ENCODE measurements at places on chromosomes 6 and 20.

DNA sequence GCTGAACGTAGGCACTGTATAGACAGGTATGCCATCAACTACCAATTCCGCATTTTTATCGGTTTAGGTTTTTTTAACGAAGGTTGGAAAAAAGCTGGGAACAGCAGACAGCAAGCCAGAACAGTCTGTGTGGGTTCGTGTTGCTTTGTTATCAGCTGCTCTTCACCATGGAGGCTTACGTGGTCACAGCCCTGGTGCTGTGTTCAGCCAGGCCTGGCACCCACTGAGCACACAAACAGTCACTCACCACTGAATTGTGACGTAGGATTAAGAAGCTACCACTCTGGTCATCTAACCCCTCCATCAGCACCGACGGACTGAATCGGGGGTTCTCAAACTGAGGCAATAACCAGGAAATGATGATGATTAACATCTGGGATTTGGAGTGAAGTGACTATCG, 13.2 kb downstream of the FAM210B start:
- DNase-seq, result no peak

- no peak for DNase-seq
These were observed 58.4 kb downstream of the ANKEF1 start for GRCh38 chr20:10093087-10093591.

GRCh38 chr6:52077180-52077884, 10.1 kb downstream of the PKHD1 start:
- no peak for DNase-seq

GRCh38 chr6:151811081-151811480, 3.6 kb downstream of the ESR1 start:
- DNase-seq, result no peak

DNA sequence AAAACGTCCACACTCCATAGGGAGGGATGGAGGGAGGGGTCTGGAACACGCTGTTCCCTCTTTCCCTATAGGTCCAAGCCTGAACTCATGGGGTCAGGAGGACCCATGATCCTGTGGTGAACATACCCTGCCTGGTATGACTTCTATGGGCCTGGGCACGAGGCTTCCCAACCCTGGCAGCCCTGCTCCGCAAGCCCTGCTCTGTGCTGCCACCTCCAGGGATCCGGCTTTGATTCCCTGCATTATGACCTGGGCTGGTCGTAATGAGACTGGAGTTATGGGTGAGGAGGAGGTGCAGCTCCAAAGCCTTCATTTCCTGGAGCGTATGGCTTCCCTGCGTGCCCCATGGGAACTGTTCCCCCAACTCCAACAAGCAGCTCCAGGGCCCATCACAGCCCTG, 54.9 kb downstream of the CDH22 start:
- DNase-seq, result no peak

GRCh38 chr6:28000351-28001045, 43.5 kb downstream of the OR2B6 start:
- DNase-seq, result no peak

DNA sequence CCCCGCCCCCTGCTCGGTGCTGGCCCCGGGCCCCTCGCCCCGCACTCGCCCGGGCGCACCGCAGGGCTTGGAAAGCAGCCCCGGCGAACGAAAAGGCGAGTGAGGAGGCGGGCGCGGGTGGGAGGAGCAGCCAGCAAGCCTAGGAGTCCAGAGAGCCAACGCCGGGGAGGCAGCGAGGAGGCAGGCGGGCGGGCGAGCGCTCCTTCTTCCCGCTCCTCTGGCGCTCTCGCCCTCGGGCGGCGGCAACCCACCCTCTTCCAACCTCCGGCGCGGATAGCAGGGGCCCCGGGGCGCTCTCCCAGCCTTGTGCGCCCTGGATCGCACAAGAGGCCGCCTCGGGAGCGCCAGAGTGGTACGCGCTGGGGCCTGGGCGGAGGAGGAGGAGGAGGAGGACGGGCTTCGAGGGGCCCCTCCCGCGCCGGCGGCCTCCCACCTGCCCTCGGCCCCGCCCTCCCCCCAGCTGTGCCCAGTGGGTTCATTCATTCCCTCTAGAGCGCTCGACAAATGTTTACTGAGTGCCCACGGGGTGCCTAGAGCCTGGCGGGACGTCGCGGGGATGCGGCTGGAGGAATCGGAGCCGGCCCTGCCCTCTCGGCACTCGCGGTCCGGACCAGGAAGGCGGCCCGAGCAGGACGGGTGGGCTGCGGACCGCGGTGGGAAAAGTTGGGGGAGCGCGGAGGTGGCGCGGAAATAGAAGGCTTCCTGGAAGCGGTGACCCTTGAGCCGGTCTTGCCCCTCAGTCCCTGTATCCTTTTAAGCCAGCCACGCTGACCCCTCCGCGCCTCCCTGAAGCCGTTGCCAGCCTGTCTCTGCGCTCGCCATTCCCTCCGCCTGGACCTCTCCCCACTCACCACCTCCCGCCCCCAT, at the start of gene BMP7:
Gene BMP7 (minus strand): TSS at position 351 of the 867 bp plus-strand sequence. CDS start 519 bp downstream, outside the sequence.
- no peak for DNase-seq

DNA sequence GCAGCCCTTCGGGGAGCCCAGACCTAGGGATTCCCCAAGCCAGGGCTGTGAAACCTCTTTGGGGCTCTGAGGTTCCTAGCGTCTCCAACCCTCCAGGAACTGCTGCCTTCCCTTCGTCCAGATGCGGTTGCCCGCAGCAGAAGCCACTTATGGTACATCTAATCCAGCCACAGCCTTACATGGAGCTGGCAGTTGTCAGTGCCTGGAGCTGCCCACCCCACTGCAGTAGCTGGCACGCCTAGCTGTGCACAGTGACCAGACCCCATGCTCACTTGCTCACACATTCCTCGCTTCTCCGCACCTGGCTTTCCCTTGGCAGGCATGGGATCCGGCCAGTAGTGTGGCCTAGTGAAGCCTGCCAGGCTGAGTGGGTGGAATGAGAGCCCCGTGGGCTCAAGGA, 547.6 kb downstream of the TBC1D32 start:
- DNase-seq, result no peak

DNA sequence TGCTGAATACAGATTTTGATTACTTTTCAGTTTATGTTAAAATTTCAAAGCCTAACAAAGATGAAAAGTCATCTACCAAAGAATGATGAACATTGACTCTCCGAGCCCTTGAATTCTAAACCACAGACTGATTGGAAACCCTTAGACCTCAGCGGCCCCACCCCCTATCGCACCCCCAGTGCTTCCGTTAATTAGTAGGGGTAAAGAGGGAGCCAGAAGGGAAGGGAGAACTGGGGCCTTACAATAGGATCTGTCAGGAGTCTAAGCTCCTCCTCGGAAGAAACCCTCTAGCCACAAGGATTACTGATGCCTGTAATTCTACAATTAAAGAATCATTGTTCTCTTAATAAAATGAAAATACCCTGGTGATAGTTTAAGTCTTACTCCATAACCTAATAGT, 79.7 kb upstream of the JARID2 start:
- no peak for DNase-seq

DNA sequence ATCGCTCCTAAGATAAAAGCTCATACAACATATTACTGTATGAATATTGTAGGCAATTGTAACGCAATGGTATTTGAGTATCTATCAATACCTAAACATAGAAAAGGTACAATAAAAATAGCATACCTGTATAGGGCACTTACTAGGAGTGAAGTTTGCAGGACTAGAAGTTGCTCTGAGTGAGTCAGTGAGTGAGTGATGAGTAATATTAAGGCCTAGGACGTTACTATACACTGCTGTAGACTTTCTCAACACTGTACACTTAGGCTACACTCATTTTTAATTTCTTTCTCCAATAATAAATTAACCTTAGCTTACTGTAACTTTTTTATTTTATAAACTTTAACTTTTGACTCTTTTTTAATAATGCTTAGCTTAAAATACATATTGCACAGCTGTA, 546.9 kb downstream of the HACE1 start:
- DNase-seq, result no peak

DNA sequence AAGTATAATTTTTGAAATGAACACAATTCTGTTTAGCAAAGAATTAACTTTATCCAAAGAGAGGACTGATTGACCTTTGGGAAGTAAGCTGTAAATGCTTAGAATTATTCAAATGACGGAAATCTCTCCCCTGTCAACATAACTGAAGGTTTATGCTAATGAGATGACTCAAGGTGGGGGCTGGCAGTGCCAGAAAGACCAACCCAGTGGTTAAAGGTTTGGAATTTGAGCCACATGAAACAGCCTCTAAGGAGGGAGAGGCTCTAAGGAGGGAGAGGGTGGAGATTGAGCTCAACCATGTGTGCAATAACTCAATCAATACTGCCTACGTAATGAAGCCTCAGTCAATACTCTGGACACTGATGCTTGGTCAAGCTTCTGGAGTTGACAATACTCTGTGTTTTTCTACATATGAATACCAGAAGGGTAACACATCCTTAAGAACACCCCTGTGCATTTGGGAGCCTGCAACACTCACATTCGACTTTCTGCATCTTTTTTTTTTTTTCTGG, 123.4 kb upstream of the TENT5A start:
- no peak for DNase-seq

- DNase-seq, result no peak
These were observed 120.9 kb upstream of the IRAK1BP1 start for GRCh38 chr6:78746457-78746856.

DNA sequence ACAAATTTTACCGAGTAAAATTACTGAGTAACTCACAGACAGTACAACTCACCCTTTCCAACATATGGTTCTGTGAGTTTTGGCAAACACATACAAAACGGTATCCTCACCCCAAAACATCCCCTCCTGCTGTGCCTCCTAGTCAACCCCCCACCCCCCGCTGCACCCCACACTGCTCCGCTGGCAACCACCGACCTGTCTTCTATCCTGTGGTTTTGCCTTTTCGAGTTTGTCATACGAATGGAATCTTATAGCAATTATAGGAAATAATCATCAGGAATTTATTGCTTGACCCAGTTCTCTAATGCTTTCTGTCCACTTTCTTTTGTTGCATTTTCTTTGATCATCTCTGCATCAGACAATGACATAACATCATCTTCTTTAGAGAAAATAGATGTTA, 312.3 kb downstream of the KIF16B start:
- DNase-seq, result no peak

DNA sequence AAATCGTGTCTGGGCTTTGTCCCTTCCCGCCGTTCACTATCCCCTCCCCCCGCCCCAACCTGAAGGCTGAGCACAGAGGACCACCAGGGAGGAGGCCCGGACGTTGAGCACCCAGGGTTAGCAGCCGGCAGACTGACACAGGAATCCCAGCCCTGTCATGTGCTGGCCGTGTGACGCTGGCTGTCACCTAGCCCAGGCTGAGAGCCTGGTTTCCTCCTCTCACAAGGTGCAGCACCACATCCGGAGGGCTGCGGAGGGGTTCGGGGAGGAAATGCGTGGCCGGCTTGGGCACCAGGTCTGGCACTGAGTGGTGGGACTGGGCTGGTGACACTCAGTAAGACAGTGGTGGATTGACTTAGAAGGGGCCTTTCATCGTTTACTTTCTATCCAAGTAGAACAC, 4.6 kb upstream of the LSM14B start:
- DNase-seq, result peak; percentile 86

DNA sequence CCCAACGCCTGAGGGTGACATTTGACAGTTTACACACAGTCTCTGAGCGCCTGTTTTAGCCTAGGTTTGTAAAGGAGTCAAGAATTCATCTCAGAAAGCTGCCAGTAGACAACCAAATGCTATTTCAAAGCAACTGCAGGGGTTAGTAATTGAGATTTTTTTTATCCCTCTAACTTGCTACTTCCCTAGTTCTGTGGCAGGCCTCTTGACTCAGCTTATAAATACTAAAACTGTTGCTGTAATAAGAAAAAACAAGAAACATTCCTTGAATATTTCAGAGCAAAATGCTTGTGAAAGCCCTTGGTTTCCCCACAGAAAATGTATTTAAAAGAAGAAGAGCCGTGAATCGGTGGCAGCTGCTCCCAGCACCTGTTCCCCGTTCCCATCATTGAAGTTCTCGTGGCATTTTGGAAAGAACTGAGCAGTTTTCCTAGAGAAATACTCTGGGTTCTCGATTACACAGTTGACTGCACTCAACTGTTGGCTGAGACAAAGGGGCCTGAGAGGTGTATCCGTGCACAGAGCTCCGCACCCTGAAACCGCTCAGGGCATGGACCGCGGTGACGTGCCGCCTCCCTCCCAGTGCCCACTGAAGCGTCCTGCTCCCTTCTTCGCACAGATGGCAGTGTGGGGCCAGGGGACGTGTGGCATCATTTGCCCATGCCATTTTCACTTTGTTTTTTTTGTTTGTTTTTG, 20.9 kb downstream of the DLL1 start:
- DNase-seq, result no peak

- no peak for DNase-seq
These were observed 45.8 kb downstream of the TM9SF4 start for GRCh38 chr20:32155017-32155981.

GRCh38 chr20:12984069-12984765, 24.6 kb upstream of the SPTLC3 start:
- DNase-seq, result no peak

- DNase-seq, result no peak
These were observed 4.8 kb upstream of the ADGB start for GRCh38 chr6:146593986-146594385.

- DNase-seq, result no peak
These were observed 4.1 kb downstream of the LINC00237 start for GRCh38 chr20:21101932-21102575.

DNA sequence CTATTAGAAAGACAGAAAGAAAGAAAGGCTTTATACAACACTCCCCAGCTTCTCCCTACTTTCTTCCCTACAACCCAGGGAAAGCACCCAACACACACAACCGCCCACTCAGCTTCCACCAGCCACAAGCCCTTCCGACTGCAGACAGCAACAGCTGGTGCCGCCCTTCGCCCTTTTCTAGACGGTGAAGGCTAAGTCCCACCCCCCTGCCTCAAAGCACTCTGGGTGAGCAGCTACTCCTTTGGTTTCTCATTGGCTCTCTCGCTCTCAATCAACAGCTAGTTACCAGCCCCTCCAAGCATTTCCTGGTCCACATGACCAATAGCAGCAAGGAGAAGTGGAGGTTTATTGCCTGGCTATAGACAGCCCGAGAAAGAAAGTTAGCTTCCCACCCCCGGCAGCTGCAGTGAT, 230.1 kb upstream of the MOCS1 start:
- DNase-seq, result no peak

DNA sequence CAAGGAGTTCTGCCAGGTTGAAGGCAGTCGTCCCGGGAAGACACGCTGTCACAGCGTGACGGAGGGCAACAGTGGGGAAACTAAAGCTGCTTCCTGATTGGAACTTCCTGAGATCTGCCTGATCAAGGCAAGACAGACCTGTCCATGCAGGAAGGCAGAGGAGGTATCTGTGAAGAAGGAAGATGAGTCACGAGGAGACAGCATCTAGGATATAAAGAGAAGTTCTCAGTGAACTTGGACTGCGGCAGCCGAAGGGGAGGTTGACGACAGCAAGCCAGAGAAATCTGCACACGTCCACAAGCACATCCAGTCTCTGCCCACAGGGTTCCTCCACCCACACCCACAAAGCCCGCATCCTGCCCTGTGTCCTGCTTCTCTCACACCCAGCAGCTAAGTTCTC, 38.6 kb downstream of the PREP start:
- DNase-seq, result no peak
